ENCODE measurements at places on chromosomes 5 and 9.
A peak's percentile ranks its signal among the peaks of the same experiment; 100 is the strongest.

- DNase-seq: peak; percentile 75
These were observed 39.0 kb downstream of the ITK start for GRCh38 chr5:157219491-157220271.

- DNase-seq: peak; percentile 50
These were observed 18.6 kb upstream of the NOTCH1 start for GRCh38 chr9:136564379-136564988.

- no peak for DNase-seq
These were observed 66.9 kb downstream of the DCP2 start for GRCh38 chr5:113043491-113043931.

GRCh38 chr9:68730570-68731235, 25.7 kb downstream of the PIP5K1B start:
- DNase-seq: no peak

- no peak for DNase-seq
These were observed 9.5 kb upstream of the UGCG start for GRCh38 chr9:111886983-111887718.

DNA sequence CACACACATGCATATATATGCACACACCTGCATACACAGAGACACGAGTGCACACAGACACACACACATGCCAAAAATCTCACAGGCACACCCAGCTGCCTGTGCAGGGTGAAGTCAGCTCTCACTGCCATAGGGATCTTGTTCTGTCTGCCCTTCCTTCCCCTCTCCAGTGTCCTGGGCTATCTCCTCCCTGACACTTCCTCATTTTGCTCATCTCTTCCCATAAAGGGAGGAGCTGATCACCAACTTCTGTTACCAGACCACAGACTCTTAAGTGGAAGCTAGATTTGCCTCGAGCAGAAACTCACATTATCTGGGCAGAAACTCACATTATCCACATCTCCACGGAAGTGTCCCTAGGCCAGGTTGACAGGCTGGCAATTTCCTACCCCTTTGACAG, 28.7 kb downstream of the LCP2 start:
- no peak for DNase-seq

DNA sequence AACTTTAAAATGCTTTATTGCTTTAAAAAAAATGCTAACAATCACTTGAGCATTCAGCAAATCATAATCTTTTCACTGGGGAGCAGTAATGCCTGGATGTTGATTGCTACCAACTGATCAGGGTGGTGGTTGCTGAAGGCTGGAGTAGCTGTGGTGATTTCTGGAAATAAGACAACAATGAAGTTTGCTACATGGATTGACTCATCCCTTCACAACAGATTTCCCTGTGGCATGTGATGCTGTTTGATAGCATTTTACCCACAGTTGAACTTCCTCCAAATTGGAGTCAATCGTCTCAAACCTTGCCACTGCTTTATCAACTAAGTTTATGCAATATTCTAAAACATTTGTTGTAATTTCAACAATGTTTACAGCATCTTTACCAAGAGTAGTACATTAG, 83.3 kb downstream of the MLLT3 start:
- DNase-seq: no peak

- no peak for DNase-seq
These were observed 85.9 kb upstream of the MAP3K1 start for GRCh38 chr5:56729488-56729887.

- no peak for DNase-seq
These were observed 18.8 kb downstream of the CSNK1G3 start for GRCh38 chr5:123530728-123531127.

DNA sequence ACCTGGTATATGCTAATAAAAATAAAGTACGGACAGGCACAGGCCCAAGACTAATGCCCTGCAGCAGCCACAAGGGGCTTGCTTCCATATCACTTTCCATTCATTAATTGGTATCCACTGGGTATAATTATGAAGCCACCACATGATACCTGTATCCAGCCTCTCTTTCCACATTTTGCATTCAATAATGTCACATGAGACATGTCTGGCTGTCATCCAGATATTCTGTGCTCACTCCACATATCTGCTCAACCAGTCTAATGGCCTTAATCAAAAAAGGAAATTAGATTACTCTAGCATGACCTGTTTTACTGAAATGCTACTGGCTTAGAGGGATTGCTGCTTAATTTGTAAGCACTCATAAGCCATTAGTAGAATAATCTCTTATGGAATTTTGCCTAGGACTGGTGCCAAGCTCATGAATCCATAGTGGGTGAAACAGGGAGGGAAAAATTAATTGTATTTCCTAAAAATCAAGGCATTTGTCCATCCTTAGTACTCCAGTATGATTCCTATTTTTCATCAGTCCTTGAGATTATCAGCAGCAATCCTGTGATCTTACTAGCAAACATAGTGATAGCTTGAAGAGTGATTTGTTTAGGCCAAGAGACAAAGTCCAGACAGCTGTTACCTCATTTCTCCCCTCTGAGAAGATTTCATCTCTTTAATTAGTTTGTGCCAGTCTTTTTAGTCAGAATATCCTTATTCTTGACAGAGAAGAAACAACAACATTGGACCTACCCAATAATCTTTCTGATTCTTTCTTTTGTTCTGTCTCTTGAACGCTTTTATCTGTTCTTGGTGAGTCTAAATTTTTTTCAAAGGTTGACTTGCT, 119.2 kb upstream of the ABCA1 start:
- DNase-seq: peak; percentile 34

DNA sequence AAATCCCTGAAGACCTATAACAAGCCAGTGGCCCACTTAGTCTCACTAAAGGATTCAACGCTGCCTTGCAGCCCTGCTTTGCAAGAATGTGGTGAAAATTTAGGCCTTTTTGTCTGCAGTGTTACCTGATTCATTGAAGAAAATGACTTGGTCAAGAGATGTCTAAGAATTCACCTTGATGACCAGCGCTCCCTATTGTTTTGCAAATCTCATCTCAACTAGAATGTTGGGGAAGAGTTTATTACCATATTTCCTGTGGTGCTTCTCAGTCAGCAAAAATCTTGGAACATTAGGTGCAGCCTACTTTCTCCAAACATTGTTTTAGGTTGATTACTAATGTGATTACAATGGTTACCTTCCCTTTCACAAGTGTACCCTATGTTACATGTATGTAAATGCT, 53.5 kb downstream of the PLK2 start:
- peak; percentile 7 for DNase-seq

DNA sequence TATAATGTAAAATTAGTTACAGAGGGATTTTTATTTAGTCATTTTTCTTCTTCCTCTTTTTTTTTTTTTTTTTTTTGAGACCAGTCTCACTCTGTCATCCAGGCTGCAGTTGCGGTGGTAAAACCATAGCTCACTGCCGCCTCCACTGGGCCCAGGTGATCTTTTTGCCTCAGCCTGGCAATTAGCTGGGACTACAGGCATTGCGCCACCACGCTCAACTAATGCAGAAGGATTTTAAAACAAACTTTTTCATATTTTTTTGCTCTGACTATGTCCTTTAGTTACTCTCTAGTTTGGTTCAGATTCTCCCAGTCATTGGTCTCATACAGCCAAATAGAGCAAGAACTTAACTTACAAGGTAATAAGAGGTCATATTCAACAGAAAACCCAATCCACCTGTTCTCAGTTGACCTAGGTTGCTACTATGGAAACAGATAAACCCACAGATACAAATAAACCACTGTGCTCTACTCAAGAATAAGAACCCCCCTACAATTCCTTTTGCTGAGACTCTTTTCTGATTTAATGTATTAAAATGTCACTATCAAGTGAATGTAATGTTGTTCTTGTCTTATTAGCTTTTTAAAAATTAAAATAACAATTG, 50.1 kb upstream of the TTC39B start:
- DNase-seq: no peak

DNA sequence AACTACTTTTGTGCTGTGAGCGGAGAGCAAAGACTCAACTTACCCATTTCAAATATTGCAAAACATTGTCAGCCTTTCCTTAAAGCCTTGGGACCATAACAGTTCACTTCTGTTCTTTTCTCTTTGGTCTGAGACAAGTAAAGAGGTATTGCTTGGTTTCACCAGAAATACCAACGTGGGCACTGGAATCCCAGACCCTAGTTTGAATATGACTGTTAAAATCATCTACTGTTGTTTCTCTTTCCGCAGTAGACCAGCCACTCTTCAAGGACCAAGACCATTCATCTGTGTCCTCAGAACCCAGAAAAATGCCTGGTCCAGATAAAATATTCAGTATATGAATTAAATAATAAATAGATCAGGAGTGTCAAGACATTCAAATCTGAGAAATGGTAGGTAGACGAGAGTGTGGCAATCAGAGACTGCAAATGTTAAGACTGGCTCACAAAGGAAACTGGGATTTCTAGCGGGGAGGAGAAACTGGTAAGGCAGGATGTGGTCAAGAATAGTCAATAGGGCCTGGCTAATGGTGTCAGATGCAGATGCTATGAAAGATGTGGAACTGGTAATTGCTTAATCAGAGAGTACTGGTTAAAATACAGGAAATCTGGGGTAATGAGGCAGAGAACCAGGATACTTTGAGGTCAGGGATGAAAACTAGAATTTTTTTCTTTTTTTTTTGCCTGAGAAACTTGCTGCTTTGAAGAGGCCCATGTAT, 82.1 kb upstream of the IL33 start:
- DNase-seq: no peak

DNA sequence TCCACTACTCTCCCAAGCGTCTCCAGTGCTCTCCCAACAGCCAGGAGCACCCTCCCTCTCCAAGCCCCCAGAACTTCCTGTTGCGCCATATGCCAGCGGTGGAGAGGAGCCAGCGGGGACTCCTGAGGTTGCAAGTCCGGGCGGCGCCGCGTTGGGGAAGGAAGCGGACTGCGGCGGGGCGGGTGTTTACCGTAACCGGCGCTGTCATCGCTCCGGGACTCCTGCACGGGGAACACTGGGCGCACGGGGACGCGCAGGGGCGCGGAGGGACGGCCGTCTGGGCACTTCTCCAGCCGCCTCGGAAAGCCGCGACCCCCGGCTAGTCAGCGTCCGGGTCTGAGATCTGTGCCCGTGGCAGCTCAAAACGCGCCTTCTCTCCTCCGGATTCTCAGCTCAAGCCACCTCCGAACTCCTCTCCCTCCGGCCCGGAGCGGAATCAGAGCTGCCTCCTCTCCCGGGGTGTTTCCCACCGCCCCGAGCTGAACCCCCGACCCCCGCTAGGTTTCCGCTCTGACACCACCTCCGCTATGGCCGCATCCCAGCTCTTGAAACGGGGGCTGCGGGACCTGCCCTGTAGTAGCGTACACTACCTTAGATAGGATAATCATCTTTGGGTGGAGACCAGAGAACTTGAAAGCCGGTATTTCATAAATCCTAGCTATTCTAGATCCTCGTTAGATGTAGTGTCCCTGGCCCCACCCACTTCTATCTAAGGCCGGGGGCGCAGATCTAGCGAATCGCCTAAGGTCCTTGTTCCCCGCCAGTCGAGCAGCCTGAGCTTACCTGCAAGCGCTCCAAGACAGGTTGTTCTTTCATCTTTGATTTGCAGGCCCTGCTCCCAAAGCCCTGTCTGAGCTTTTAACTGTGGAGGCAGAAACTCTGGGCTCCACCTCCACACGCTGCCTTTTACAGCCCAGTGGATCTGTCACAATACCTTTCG, at the start of gene TRPM6:
Gene TRPM6 (minus strand): TSS at position 881 of the 940 bp plus-strand sequence. CDS start 65 bp downstream, at position 816.
- DNase-seq: peak; percentile 81

DNA sequence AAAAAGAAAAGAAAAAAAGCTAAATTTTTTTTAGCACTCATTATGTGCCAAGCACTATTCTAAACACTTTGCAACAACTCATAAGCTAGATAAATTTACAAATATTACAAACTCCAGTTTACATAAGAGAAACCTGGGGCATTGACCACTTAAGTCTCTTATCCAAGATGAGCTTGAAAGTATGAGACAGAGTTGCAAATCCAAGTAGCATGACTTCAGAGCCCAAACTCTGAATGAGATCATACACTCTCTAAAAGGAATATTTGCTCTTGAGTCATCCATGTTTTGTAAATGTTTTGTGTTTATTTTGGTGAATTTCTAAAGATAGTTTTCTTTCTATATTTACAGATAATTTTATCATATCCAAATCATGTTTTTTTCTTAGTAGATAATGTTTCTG, 4.0 kb upstream of the SHOC1 start:
- peak; percentile 31 for DNase-seq

- DNase-seq: no peak
These were observed 48.0 kb downstream of the TARS1 start for GRCh38 chr5:33488558-33489355.

All from fibroblast of skin of right biceps (primary cell).